Stimulated activated CD8-positive, alpha-beta memory T cell treated with anti-CD3 and anti-CD28 coated beads, Interleukin-2, amount 100 ng/mL, for 1 hour (primary cell): ENCODE measurements at places on chromosomes 4 and X.

GRCh38 chrX:9285342-9285771 is 179.5 kb upstream of the TBL1X start:
- no peak for DNase-seq

- DNase-seq: no peak
Observed at GRCh38 chr4:87134122-87134521, 86.3 kb downstream of the KLHL8 start.

DNA sequence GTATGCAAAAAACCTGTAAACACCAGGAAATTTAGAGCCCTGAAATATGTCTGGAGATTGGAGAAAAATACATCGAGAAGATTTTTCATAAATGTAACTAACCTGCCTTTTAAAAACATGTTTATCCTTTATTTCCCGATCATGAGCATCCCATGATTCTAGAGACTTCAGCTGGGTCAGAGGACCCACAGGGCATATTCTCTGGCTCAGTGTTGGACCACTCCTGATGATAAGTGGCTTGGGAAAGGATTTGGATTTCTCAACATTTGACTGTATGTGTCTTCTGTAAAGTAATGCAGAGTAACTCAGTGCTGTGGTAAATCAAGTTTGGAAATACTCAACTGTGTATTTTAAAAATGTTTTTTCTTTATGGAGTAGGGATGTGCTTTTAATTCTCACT is 40.0 kb upstream of the ANK2 start:
- DNase-seq: no peak

DNA sequence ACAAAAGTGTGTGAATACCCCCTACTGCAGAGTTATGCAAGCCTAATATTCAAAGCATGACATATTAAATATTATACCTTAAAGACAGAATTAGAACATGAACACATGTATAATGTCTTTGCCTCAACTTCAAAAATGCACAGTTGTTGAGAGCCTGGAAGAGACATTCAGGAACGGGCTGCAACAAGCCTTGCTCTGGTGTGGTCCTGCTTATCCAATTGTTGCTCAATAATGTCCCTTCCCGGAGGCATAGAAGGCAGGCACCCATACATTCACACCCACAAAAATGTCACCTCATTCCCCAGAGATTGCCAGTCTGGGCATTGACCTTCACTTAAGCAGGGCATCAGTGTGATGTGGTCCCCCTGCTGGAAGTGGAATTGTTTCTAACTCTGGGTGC is 238.8 kb downstream of the CBR4 start:
- no peak for DNase-seq

DNA sequence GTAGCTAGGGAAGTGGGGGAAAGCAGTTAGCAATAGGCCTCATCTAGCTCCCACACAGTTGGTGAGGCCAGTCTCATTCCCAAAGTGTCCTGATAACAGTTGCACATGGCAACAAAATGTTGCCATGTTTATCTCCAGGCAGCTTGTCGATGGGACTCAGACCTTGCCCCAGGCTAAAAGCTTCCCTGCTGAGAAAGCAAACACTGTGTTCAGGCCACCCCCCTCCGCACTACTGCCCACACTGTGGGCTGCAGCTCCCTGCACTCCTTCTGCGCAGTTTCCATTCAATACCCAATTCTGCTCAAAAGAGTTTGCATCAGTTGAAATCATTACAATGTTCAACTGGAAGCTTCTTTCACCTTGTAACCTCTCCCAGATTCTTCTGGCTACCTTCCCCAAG is 287.8 kb upstream of the GK2 start:
- no peak for DNase-seq

- DNase-seq: no peak
Observed at GRCh38 chr4:26839016-26839415, 21.6 kb upstream of the STIM2 start.

DNA sequence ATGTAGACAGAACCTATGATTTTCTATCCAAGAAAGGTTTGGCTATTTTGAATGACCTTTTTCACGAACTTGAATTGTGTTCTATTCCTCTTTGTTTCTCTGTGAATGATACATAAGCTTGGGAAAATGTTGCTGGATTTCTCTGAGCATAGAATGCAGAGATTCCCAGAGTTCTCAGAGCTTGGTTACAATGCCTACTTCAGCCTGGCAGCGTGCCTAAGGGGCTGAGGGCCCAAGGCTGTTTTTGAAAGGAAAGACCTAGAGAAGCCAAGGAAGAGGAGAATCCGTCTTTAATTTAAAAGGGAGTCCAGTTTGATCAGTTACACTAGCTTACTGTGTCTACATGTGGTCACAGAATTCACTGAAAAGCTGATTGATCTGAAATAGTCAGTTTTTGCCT is 55.3 kb upstream of the CXorf51B start:
- DNase-seq: no peak

DNA sequence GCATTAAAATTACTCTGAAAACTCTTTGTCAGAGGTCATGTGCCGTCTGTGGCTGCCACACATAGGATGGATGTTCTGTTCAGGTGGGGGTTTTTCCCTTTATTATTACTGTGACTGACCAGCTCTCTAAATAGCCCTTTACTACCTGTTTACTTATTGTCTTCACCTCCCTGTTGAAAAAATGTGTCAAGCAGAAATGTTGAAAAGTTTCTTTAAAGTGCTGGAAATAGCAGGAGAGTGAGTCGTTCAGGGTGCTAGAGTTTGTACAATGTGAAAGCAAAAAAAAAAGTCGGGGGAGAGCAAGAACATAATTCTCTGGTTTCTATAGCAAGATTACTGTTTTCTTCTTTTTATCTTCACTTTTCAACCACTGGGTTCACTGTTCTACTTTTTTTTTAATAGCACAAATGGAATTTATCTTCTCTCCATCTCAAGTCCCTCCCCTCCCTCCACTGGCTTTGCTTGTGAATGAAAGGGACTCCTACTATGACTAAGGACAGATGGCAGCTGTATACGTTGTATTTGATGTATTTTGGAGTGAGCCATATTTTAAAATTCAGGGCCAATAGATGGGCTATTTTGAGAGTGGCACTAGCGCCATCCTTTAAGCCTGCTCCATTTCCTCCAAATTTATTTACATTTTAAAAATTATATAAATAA is 33.3 kb downstream of the ARX start:
- no peak for DNase-seq

DNA sequence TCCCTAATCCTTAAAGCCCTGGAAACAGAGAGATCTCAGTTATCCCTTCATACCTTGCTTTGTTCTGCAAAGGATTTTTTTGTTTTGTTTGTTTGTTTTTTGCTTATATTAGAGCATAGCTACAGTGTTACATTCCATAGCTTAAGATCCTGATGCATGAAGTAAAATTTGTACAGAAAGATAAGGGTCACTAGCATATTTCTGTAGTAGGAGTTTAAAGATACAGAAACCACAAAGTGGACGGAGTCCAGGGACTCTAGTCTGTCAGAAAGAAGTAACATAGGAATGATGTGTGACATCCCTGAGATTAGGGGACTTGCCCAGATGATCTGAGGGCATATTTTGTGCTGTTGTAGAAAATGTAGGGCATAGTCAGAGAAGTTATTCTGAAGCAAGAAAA is 151.9 kb upstream of the PLAC1 start:
- no peak for DNase-seq

DNA sequence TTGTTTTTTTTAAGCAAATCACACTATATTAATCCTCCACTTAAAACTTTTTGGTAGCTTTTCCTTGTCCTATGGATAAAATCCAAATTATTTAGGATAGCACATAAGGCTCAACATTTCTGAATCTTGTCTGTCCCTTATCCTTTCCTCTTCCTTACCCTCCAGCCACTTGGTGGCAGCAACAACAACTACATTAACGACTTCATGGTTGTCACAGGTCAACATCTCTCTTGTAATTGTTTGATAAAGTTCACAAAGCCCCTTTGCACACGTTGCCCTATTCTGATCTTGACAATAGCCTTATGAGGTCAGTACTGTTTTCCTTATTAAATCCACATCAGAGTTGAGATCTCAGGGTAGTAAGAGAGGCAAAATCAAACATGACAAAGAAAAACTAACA is 269.0 kb upstream of the PABPC4L start:
- DNase-seq: no peak
